ENCODE measurements at places on chromosomes 5 and 9. TPM values are rescaled to one million over a fixed set of nuclear protein-coding genes. Genes with fewer than 3 reads are reported as not detected.

RC3H2 gene
- 49.5 TPM for total RNA-seq

CATSPER3 gene
- not detected for total RNA-seq

ADAMTSL2 gene
- 2.8 TPM for total RNA-seq

TCF7 gene
- 0.54 TPM for total RNA-seq

ALDOB gene
- total RNA-seq, result not detected

SGCD gene
- 20.4 TPM for total RNA-seq

GPX8 gene
- 52.8 TPM for total RNA-seq

GRCh38 chr9:99181206-99181605, 40.5 kb downstream of the ALG2 start:
- DNase-seq, result no peak

DNA sequence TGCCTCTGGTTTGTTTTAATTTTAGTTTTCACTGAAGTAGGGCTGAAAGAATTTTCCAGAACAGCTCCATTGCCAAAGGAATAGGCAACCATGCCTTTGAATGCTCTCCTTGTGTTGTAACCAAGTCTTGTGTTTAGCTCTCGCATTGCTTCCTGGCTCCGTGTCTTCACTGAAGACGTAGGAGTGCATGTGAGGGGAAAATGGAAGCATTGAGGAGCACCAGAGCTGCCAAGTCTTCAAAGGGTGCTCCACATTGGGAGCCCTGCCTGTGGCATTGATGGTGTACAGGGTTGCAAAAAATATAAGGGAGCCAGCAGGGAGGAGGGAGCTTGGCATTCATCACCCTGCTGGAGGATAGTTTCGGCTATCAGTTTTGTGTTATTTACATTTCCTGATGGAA, 86.6 kb downstream of the NTRK2 start:
- no peak for DNase-seq

DNA sequence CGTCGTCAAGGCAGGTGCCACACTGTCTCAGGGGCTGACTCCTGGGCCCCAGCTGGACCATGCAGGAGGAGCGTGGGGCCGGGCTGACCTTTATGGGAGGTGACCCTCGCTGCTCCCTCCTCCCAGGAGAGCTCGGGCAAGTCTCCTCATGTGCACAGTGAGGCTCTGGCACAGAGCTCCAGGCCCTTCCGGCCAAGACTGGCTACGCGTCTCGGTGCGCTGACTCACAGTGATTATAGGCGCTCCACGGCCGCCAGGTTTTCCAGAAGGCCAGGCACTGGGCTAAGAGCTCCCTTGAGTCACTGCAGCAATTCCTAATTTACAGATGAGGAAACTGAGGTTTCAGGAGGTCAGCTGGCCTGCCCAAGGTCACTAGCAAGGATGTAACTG, 47.4 kb downstream of the VAV2 start:
- DNase-seq, result no peak

- no peak for DNase-seq
Observed at GRCh38 chr5:6745706-6746222, 32.5 kb downstream of the TENT4A start.

DNA sequence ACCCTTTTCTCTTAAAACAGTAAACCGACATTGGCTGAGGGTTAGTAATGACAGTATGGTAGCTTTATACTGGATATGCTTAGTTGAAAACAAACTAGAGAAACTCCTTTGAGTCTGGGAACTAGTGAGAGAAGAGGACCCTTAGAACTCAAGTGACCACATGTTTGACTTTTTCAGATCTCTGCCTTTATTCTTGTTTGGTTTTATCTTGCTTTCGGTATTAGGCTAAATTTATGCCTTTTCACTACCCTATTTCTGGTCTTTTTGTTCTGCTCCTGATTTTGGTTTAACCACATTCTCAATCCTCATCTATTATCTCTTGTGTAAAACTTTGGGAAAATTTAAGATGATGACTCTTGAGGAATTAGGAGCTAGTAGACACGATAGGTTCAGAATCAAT, 11.0 kb downstream of the SNAPC3 start:
- DNase-seq, result no peak

GRCh38 chr5:343461-344401, 22.2 kb downstream of the AHRR start:
- no peak for DNase-seq

DNA sequence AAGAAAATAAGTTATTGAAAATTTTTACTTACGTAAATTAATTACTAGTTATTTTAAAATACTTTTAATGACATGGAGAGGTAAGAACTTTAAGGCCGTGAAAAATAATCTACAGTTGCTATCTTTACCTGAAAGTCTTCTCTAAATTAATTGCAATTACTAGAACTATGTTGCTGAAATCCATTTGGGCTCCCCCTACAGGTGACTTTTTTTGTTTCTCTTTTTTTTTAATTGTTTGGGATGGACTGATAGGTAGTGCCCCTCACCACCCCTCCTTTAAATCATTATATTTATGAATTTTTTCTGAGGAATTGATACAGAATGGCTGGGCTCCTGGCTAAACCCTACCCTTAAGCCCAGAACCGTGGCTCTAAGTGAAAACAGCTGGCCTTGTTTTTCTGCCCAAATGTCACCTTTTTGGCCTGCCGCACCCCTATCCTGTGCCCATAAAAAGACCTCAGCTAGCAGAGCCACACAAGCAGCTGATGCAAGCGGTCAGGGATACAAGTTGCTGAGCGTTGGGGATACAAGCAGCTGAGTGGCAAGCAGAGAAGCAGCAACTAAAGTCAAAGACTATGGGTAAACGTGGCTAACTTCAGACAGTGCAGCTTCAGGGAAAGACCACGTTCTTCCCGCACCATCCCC, 315.2 kb upstream of the ACO1 start:
- no peak for DNase-seq

DNA sequence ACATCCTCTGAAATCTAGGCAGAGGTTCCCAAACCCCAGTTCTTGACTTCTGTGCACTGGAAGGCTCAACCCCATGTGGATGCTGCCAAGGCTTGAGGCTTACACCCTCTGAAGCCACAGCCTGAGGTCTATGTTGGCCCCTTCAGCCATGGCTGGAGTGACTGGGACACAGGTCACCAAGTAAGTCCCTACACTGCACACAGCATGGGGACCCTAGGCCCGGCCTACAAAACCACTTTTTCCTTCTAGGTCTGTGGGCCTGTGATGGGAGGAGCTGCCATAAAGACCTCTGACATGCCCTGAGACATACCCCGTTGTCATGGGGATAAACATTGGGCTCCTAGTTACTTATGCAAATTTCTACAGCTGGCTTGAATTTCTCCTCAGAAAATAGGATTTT, 418.8 kb upstream of the CCNH start:
- no peak for DNase-seq

DNA sequence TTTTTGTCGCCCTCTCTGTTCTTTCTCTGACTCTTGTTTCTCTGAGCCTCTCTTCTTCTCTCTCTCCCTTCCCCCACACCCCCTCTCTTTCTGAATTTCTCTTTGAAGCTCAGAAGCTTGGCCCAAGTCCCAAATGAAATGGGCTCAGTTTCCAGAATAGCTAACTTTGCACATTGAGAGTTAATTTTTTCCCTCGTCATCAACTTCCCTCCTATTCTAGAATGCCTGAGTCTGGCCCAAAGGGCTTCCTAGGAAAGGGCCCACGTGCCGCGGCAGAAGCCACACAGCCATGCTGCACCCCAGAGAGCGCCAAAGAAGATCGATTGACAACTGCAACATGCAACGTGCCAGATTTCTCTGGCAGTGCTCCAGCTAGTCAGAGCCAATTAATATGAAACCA, 588.8 kb upstream of the KLF4 start:
- no peak for DNase-seq

DNA sequence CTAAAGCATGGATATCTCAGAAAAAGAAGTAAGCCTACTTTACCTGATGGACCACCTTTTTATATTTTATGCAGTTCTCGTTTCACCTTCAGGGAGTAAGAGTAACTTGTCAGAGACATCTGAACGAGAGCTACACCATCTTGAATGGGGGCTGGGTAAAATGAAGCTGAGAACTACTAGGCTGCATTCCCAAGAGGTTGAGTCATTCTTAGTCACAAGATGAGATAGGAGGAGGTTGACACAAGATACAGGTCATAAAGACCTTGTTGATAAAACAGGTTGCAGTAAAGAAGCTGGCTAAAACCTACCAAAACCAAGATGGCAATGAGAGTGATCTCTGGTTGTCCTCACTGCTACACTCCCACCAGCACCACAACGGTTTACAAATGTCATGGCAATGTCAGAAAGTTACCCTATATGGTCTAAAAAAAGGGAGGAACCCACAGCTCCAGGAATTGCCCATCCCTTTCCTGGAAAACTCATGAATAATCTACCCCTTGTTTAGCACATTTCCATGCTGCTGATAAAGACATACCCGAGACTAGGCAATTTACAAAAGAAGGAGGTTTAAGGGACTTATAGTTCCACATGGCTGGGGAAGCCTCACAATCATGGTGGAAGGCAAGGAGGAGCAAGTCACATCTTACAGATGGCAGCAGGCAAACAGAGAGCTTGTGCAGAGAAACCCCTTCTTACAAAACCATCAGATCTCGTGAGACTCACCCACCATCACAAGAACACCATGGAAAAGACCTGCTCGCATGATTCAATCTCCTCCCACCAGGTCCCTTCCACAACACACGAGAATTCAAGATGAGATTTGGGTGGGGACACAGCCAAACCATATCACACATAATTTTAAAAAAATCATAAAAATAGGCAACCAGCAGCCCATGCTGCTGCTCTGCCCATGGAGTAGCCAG, 62.5 kb downstream of the GIN1 start:
- DNase-seq, result no peak

DNA sequence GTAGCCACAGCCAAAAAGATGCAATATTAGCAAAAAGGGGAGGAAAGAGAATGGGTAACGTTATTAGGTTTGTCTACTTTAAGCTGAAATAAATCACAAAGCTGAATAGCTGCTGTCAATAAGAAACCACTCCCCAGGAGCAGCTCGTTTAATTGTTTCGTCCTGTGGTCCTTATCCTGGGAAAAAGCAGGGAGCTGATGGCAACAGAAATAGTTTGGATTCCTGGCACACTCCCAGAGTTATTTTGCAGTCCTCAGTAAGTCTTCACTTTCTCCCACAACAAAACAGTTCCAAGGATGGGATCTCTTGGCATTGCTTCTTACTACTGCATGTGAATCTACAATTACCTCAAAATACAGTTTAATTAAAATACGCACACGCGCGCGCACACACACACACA, 28.8 kb downstream of the FRMD3 start:
- DNase-seq, result no peak

- DNase-seq, result no peak
Observed at GRCh38 chr5:107092695-107093094, 578.0 kb downstream of the EFNA5 start.

DNA sequence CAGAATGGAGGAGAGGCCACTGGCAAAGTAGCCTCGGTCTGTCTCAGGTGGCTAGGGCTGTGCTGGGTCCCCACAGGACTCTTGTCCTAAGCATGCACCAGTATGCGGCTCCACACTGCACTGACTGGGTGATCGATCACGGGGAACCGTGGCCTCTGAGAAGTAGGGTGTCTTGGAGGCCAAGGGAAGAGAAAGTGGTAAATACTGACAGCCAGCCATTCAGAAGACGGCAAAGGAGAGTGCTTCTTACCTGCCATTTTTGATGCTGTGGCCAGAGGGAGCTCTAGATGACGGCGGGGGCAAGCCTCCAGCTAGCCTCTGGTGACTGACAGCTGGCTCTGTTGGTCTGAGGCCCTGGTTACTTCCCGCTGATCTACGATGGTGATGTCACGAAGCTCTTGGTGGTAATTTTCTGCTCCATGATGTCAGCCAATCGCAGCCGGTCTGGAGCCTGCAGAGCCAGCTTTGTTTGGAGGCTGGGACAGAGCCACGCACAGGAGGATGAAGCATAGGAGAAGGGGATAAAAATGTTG, 40.4 kb upstream of the GADD45G start:
- no peak for DNase-seq
